ENCODE measurements at places on chromosomes 1 and 21. TPM values are rescaled to one million over a fixed set of nuclear protein-coding genes. Genes with fewer than 3 reads are reported as not detected.

Gene SERPINC1
- total RNA-seq = not detected

Gene SDHB
- 143 TPM for total RNA-seq

Gene SH2D1B
- total RNA-seq = 0.18 TPM

Gene WDR47
- 17.4 TPM for total RNA-seq

Gene GPR52
- 0.90 TPM for total RNA-seq

Gene PEX19
- 67.7 TPM for total RNA-seq

- DNase-seq = no peak
Observed at GRCh38 chr1:221965252-221965651, 223.4 kb upstream of the DUSP10 start.

- DNase-seq = no peak
Observed at GRCh38 chr1:25140073-25140797, 92.1 kb downstream of the SYF2 start.

DNA sequence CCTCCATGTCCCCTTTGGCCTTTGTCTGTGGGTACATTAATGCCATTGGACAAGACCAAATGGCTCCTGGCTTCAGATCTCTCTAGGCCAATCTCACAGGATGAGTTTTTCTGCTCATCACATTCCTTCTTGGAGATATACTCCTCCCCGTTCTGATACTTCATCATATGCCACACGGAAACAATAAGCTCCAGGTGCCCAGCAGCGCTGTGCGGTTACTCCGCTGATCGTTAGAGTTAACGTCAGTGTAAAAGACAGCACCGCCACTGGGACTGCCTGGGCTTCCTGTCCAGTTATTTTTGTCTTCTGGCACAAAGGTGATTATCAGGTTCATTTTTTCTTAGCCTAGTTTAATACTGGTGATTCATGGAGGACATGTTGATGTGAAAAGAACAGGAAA lies 22.5 kb downstream of the CACHD1 start:
- no peak for DNase-seq

DNA sequence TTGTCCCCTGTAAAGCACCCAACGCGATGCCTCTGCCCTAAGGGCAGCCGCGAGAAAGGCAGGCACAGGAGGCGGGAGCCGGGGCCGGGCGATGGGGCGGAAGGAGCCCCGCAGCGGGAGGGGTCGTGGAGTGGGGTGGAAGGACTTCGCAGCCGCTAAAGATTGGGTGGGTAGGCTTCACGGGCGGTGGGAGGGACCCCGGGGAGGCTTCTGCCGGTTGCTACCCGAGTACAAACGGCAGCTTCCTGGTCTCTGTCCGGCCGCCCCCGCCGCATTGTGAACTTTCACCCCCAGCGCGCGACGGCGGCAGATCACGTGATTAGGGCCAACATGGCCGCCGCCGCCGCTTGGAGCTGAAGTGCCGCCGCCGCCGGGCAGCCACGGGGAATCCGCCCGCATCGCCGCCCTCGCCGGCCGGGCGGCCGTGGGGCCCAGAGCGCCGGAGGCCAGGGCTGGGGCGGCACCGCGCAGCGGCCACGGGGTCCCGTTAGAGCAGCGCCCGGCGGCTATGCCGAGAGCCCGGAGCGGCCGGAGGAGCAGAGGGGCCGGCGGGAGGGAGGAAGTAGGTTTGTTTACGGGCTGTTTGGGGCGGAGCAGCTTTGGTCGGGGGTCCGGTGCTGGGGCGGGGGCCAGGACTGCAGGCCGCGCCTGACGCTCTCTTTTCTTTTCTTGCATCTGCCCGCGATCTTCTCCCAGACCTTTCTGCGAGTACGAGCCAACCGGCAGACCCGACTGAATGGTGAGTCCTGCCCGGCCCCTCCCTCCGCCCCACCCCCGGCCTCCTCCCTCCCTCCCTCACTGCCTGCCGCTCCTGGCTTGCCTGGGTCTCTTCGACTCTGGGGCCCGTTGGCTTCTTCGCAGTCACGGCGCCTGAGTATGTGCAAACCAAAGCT lies 42.4 kb downstream of the TMEM53 start:
- DNase-seq = peak; percentile 81

DNA sequence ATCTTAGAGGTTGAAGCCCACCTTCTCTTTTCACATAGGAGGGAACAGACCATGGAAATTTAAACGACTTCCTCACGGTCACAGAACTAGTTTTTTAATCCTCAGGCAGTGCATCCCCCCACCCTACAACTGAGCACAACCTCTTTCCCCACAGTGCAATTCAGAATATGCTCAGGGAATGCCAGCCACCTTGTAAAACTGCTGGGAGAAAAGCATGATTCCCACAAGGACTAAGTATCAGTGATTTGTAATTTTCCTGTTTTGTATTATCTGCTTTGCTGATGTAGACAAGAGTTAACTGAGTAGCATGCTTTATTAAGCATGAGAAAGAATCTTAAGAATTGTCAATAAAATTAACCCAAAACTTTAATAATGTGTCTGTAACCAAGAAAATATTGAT lies 23.8 kb downstream of the TMEM50A start:
- DNase-seq = no peak

- DNase-seq = no peak
Observed at GRCh38 chr1:23370709-23371584, 1.3 kb upstream of the ZNF436 start.

- no peak for DNase-seq
Observed at GRCh38 chr21:14977814-14978213, 87.0 kb downstream of the NRIP1 start.

DNA sequence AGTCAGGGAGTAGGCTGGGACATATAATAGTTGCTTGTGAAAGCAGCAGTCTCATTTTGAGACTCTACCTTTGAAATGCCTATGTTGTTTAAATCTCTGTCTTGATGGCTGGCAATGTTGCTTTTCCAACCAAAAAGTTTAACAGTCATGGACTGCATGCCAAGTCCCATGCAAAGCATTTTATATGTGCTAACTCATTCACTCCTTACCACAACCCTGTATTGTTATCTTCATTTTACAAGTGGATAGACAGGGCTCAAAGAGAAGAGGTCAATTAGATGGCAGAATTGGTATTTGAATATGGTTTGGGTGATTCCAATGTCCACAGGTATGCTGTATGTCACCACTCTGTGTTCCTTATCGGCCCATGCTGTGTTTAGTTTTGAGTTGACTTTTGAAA lies 331.4 kb upstream of the USP24 start:
- DNase-seq = no peak

DNA sequence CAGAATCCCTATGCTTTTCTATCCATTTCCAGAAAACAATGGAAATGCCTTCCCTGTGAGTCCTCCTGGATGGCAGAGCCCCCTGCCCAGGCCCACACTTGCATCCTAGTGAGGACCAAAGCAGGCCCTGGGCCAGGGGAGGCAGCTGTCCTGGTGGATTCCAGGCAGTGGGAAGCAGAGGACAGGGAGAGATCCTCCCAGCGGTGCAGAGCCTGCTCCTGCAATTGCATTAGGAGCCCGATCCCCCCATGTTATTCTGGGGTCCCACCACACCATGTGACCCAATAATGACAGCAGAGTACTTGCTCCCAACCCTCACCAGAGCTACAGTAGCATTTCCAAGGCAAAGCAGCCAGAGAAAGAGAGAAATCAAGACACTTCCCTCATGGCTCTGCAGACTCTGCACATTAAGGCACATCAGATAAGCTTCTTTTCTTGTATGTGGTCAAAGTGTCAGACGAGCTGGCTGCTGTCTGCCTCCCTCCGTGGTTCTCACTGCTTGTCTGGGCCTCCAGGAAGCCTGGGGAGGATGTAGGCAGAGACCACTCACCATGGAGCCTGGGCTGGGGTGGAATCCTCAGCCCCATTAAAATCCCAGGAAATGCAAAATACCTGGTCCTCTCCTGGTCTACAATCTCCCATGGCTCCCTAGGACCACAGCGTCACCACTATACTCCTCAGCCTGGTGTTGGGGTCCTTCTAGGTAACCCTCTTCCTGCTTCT lies 54.9 kb upstream of the RUNX3 start:
- no peak for DNase-seq

DNA sequence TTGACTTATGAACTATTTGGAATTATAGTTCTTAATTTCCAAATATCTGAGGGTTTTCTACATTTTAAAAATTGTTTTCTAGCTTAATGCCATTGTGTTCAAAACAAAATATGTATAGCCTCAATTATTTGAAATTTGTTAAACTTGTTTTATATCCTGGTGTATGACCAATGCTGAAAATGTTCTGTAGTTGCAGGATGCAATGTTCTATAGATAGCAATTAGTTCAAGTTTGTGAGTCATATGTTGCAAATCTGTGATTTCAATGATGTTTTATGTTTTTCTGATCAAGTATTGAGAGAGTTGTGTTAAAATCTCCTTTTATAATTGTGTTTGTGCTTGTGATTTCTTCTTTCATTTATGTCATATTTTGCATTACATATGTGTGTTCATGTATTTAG lies 517.5 kb downstream of the ADGRL2 start:
- no peak for DNase-seq

GRCh38 chr1:48937732-48938131 lies 161.0 kb upstream of the BEND5 start:
- no peak for DNase-seq

DNA sequence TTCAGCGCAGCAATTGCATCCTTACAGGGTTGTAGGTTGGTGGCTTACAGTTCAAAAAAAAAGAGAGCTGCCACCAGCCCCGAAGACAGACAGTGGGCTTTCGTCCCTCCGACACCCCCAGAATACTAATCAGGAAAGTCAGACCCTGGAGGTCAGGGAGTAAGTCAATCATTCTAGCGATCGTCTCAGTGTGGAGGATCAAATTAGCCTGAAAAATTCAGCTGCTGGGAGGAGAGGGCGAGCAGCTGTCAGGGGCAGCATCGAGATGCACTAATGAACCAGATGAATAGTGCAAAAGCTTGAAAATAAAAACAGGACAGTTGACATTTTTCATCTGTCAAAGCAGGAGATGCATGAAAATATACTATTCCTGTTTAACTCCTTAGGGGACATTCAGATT lies 138.4 kb downstream of the NEK7 start:
- DNase-seq = no peak

- no peak for DNase-seq
Observed at GRCh38 chr1:11422686-11423085, 56.3 kb upstream of the DISP3 start.

GRCh38 chr1:91712393-91712792 lies 173.6 kb downstream of the TGFBR3 start:
- no peak for DNase-seq

DNA sequence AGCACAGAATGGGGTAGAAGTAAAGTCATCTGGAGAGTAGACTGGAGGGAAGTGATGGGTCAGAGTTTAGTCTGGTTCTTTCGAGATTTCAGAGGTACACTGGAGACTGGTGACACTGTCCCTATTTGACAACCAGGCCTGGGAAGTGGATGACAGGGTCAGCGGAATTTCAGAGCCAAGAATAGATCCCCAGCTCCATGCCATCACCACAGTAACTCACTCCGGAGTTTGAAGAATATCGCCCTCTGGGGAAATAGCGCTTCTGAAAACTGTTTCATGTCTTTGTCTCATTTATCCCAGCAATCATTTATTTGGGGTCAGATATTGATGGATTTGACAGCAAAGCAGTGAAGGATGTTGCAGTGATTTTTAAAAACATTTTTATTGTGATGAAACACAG lies 7.6 kb upstream of the NFASC start:
- no peak for DNase-seq

DNA sequence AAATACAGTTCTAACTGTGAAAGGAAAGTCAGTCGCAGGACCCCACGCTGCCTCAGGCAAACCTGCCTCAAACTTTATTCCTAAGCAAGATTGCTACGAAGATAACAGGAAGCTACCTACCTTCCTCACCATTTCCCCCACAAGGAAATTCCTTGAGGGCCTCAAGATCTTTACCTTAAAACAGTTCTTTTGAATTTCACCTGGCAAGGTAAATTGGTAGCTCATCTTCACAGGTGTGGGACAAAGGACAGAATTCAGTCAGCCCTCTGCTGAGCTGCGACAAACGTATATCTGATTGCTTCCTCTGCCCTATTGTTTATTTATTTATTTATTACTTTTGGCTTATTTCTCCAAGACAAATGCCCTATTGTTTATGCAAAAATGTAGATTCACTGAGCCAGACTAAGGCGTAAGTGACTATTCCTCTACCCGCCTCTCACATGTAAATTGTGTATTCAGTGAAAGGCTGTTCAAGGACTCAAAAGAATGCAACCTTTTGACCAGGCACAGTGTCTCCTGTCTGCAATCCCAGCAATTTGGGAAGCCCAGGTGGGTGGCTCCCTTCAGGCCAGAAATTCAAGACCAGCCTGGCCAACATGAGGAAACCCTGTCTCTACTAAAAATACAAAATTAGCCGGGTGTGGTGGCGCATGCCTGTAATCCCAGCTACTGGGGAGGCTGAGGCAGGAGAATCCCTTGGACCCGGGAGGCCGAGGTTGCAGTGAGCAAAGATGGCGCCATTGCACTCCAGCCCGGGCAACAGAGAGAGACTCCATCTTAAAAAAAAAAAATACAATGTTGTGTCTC lies 17.3 kb upstream of the PKNOX1 start:
- no peak for DNase-seq

- DNase-seq = peak; percentile 13
Observed at GRCh38 chr1:196951711-196952394, 8.3 kb downstream of the CFHR2 start.

Data from IMR-90 (cell line).